ENCODE measurements at places on chromosomes 3 and 15.
A peak's percentile ranks its signal among the peaks of the same experiment; 100 is the strongest.

DNA sequence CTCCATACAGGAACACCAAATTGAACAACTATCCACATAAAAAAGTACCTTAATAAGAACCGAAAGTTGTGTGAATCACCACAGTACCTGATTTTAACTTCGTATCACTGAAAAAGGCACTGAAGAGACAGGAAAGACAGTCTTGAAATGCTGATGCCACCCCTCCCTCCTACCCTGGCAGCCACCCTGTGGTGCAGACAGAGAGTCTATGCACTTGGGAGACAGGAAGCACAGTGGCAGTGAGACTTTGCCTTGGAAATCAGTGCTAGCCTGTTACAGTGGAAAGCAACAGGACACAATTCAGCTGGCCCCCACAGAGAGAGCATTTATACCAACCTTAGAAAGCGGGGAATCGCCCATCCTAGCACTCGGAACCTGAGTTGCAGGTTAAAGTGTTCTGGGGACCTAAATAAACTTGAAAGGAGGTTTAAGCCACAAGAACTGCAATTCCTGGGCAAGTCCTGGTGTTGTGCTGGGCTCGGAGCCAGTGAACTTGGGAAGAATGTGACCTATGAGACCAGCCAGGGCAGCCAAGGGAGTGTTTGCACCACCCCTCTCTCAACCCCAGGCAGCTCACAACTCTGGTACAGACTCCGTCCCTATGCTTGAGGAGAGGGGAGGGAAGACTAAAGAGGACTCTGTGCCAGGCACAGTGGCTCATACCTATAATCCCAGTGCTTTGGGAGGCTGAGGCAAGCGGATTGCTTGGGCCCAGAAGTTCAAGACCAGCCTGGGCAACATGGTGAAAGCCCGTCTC, 240.1 kb downstream of the ISL2 start:
- DNase-seq = no peak

DNA sequence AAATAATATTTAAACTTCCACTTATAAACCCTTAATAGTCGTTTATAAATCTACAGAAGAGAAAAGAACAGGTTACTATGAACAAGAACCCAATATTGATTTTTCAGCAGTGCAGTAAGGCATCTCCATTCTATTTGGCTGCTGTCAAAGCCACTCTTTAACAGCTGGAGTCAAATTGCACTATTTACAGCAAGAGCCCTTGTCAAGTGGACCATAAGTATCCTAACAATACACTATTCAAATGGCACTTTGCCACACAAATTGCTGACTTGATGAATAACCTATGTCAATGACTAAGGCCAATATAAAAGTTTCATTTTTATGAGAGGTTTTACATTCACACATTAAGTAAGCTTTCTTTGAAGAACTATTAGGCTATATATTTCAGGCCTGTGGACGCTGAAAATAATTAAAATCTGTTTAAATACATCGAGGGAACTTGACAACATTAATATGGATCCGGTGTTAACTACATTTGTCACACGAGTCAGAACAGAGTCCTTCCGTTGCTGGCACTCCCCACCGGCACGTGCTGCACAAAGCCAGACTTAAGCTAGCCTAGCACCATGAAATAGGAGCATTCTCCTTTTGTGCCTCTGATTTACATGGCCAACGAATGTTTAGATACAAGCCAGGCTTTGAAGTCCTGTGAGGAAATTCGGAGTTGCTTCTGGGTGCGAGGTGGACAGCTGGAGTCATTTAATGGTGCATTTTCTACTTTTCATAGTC, 100.5 kb downstream of the WDR72 start:
- DNase-seq = no peak

DNA sequence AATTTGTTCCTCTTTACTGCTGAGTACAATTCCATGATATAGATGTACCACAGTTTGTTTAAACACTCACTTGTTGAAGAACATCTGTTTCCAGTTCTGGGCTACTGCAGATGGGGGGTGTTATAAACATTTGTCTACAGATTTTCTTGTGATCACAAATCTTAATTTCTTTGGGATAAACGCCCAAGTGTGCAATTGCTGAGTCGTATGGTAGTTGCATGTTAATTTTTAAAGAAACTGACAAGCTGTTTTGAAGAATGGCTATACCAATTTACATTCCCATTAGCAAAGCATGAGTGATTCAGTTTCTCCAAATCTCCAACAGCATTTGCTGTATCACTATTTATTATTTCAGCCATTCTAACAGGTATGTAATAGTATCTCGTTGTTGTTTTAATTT, 242.0 kb upstream of the MRPL3 start:
- no peak for DNase-seq

- no peak for DNase-seq
These were observed 39.0 kb downstream of the PGPEP1L start for GRCh38 chr15:98968576-98968975.

DNA sequence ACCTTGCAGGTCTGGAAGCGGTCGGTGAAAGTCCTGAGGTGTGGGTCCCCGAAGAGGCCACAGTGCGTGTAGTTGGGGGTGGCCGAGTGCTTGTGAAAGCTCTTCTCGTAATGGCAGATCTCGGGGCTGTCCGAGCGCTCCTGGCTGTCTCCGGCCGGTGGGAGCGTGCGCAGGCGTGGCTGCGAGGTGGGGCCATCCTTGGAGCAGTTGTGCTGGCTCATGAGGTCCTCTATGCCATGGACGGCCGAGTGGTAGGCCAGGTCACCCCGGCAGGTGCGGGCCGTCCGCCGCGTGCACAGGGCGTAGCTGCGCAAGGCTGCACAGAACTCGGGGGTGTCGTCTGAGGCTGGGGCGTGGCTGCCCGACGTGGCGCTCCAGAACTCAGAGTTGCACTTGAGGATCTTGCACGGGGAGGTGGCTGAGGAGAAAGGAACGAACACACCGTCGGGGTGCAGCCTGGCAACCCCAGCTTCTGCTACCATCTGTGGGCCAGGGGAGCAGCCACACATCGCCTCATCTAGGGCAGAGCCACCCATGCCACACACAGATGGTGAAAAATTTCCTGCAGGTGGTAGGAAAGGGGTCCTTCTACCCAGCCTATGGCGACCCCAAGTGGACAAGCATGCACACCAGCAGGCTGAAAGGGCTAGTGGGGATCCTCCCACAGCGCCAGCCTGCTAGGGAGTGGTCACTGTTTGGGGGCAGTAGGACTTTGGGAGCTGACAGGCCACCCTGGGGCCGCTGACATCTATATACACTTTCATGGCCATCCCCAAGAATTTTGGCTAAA, 36.7 kb downstream of the RGMA start:
- DNase-seq = no peak

- DNase-seq = no peak
These were observed 1.3 kb downstream of the ARNT2 start for GRCh38 chr15:80405554-80405850.

- DNase-seq = no peak
These were observed 43.9 kb downstream of the BOC start for GRCh38 chr3:113255100-113255853.

GRCh38 chr3:7421065-7421464, 560.1 kb downstream of the GRM7 start:
- no peak for DNase-seq

DNA sequence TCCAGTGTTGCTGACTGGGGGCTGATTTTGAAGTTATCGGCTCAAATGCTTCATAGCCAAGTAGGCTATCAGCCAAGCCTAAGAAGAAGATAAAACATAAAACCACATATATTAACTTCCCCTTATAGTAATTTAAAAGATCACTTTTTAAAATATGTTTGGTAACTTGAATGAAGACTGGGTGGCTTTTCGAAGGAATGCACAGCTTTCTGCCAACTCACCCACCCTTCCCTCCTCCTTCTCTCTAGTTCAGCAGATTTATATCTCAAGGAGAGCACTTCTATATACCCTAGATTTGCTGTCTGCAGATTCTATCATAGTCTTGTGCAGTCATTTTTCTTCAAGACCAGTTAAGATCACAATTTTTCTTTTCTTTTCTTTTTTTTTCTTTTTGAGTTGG, 189.4 kb upstream of the CHRM5 start:
- DNase-seq = no peak

- no peak for DNase-seq
These were observed 103.4 kb downstream of the CNTN3 start for GRCh38 chr3:74511078-74511477.

DNA sequence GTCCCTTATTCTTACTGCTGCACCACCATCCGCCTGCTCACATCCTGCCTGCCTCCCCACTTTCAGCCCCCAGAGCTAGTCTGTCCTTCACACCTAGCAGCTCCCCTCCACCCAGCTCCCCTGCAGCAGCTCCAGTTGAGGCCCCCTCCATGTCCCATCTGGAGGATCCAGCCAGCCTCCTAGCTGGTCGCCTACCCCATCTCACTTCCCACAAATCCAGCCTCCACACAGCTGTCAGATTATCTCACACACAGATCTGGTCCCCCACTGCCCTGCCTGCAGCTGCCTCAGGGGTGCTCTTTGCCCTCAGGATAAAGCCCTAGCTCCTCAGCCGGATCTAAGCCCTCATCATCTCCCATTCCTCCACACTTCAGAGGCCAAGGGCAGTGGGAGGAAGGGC, 8.8 kb upstream of the SEMA7A start:
- DNase-seq = no peak

DNA sequence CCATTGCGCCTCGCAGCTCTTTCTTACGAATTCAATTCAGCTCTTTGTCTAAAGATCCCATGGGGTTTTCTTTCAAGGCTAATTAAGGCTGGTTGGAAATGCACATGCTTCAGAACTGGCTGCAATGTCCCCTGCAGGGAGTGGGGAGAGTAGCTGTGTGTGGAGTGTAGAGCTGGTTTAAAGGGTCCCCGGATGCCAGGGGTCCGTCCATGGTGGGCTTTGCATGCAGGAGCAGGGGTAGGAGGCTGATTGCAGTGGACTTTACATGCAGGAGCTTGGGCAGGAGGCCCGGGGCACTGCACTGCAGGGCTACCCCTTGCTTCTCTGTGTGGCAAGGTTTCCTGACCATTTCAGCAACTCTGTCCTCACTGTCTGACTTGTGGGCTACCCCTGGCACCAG, 261.6 kb upstream of the LYSMD4 start:
- no peak for DNase-seq

DNA sequence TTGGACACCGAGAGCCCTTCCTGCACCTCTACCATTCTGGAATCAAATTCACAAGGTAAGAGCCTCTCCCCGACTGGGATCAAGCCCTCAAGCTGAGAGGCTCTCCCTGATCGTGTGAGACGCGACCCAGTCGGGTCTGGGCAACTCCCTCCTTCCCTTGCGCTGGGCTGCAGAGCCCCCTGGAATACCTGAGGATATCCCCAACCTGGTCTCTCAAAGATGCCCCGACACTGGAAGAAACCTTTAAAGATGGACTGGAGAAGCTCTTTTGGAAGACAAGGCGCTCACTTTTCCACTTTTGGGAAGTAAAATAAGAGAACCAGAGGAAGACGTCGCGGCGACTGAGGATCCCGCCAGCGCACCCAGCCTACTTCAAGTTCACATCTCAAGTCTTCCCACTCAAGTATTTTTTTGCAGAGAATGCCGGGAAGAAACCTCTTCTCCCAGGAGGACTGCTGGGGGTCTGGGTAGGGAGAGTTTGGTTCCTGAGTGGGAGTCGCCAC, 33.8 kb downstream of the ZIC4 start:
- no peak for DNase-seq

GRCh38 chr3:15258720-15259119, 52.7 kb downstream of the CAPN7 start:
- no peak for DNase-seq

DNA sequence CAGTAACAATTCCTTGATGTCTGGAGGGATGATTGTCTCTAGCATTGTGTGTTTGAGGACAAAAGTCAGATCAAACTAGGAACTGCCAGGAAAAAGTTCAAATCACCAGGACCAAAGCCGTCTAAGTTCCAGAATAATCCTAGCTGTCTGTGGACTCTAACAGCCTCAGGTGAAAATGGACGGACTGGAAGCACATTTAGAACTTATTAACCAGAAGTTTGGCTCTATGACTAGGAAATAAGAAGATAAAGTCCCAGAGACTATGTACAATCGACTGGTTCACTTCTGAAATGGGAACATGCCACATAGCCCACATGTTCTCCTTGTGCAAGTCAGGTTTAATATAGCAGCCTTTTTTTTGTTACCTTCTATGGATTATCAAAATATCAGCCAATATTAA, 50.6 kb upstream of the SGO1 start:
- no peak for DNase-seq

DNA sequence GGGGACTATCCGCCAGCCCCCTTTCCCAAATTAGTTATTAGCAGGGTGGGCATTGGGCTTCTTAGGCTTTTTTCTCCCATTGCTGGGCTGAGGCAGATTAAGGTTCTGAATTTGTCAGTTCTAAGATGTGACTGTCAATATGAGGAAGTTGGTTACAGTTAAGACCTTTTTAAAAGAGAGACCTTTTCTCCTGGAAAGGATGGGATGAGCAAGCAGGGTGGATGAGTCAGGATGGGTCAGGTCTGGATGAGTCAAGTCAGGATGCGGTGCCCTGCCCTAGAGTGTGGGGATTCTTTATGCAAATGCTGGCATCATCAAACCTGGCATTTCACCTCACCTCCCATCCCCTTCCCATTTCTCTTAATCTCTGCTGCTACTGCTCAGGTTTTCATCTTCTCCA, 1.9 kb downstream of the AEN start:
- peak; percentile 82 for DNase-seq

- DNase-seq = no peak
These were observed 598.3 kb upstream of the BCHE start for GRCh38 chr3:166435469-166436057.

DNA sequence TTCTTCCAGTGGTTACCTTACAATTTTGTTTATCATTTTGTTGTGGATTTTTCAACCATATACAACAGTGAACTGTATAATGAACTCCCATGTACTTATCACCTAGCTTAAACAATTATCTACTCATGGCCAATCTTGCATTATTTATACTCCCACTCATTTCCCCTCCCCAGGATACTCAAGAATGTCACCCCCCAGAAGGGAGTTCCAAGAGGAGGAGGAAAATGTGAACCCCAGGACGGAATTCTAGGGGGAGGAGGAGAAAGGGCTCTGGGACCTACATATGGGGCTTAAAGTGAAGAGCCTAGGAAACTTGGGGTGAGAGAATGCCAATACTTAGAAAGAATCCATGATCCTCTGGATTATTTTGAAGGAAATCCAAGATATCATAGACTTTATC, 59.3 kb downstream of the TSC22D2 start:
- DNase-seq = no peak

DNA sequence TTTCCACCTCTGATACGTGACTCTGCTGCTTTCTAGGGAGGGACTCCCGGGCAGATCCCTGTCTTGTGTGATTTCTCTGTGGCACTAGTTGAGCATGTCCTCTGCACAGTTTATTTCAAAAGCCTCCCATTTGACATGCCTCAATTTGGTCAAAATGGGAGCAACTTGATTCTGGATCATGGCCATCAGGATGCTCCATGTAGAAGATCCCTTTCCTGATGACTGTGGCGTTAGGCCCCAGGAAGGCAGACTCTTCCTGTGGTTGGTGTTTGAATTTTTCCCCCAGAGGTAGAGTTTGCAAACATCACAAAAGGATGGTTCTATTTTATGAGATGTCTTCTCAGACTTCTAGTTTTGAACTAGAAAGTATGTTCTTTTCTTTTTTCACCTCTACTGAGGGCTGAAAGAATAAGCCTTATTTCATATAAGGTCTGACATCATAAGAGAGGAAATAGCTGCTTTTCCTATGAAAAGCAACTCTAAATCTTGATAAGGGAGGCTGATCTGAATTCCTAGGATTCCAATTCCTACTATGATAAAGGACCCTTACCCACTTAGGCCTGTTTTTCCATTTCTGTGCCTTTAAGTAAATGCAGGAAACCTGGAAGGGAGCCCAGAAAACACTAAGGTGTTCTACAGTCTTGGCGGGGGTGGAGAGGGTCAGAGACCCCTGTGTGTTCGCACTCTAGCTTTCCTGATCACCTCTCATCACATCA, 243.8 kb upstream of the CHRM5 start:
- no peak for DNase-seq

- DNase-seq = no peak
These were observed 14.9 kb downstream of the PRKCD start for GRCh38 chr3:53175613-53176540.

All from Panc1 (cell line).